ENCODE measurements at places on chromosomes 3 and 15.

DNA sequence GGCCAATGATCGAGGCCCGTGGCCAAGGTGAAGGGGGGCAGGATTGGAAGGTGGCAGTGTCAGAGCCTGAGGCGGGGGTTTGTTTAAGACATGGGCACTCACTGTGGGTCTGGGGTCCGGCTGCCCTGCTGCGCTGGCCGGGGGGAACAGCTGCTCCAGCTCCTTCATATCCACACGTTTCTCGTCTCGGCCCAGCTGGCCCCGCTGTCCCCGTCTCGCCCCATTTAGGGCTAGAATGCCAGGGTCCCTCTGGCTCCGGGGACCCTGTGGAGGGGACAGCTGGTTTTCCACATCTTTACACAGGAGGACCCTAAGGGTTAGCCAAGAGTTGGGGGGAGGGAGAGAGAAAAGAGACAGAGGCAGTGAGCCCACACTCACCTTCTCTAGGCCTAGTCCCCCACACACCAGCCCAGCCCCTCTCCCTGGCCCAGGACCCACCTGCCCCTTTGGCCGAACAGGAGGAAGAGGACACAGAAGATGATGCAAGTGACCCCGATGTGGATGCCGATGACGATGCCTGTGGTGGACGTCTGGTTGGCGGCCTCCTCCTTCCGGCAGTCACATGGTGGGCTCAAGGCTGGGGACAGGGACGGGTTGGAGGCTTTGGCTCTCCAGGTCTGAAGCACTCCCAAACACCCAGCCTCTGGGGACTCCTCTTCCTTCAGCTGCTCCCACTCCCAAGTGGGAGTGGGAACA, 25.0 kb downstream of the RNU5B-1 start:
- no peak for DNase-seq

- no peak for DNase-seq
Measured at GRCh38 chr3:140176526-140176925, 241.5 kb downstream of the CLSTN2 start.

GRCh38 chr3:4979428-4980228, at the start of gene BHLHE40:
Gene BHLHE40, plus strand, starts transcription at chr3:4979437. Its CDS starts 282 bp downstream, at chr3:4979719.
- DNase-seq, result no peak

DNA sequence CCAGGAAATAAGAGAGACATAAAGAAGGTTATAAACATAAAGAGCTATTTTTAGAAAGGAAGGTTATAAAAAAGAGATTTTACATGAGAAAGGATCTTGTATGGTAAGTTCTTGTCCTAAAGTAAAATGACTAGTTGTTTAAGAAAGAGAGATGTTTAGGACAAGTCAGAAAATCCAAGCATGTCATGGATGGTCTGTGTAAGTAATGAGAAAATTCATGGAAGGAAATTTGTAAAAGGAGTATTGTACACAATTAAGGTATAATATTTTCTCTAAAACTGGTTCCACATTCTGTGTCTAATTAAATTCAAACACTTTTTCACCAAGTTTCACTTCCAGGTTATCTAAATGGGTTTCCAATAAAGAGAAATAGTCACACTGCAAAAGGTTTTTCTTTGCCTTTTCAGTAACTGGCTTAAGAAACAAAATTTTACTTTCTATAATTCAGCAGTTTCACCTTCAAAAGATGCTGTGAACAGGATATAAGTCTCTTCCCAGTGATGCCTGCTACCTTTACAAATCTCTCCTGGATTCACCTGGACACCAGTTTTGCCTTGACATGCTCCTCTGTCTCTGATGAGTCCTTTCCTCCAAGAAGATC, 455.7 kb downstream of the ZIC1 start:
- no peak for DNase-seq

- no peak for DNase-seq
Measured at GRCh38 chr15:41502795-41503668, 9.4 kb downstream of the ITPKA start.

DNA sequence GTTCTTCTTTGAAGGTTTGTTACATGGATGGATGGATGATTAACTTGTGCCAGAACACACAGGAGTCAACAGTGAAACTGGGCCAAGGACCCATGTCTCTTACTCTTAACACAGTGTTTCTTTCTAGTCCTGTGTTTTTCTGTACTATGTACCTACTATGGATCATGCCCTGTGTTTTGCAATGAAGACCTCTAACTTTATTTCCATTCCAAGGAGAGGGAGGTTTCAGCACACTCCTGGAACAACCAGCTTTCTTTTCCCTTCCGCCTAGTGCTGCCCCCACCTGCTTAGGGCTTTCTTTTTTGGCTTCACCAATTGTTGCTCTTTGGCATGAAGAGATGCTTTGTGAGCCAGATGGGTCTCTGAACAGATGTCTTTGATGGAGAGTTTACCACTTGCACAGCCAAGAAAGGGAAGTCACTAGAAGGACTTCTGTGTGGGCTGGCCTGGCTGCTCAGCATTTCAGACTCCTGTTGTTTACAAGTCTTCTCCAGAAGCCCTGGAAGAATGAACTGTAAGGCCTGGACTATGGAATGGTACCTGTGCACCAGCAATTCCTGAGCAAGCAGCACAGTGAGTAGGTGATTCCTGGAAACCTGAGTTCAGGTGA, 44.5 kb downstream of the SNAPC5 start:
- no peak for DNase-seq

DNA sequence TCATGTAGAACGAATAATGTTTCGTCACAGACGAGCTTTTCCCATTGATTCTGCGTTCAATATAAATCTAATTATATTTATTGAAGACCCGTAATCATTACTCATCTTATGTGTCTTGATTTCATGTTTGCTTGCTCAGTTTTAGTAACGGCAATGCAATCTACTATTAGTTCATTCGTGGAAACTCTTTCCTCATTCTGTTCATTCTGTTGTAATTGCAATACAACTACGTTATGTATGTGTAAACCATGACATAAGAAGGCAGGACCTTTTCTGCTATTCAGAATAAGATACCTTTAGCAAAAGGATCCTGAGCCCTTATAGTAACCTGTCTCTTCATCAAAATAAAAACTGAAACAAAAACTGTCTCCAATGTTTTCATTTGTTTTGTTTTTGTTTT, 6.8 kb upstream of the ARRDC4 start:
- DNase-seq, result no peak

DNA sequence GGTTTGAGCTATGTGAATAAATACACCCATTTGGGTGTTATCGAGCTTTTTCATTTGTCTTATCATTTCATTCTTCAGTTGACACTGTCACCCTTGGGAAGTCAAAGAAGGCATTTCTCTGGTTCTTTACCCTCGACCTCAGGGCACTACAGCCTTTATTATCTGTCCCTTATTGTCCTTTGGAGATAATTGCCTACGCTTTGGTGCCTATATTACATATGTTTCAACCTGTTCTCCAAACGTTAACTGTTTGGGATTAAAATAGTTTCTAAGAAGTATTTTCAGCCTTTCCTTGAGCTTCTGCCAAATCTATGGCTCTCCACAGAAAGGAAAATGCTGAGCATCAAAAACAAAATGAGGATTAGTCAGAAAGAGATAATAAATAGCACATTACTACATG, 395.4 kb upstream of the ADAMTS9 start:
- no peak for DNase-seq

GRCh38 chr3:18302517-18302916, 122.6 kb downstream of the SATB1 start:
- no peak for DNase-seq

DNA sequence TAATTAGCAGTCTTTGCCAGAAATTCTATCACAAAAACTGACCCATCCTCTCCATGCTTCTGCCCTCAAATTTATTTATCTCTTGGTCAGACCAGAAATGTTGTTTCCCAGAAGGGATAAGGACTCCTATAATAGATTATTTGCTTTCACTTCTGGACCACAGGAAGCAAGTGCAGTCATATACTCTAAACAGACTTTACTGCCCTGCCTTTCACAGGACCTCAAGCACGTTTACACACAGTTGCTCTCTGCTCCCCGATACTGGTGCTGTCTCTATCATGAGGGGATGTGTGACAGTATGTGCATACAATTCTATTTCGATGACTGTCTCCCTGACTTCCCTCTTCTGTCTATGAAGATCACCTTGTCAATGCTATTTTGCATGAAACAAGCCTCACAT, 205.5 kb upstream of the TGFBR2 start:
- DNase-seq, result no peak

- DNase-seq, result no peak
Measured at GRCh38 chr15:60397772-60398445, at the start of gene ANXA2. Gene ANXA2, minus strand, starts transcription at chr15:60397986. Its CDS starts 11,911 bp downstream, at chr15:60386075.

- peak; percentile 0 for DNase-seq
Measured at GRCh38 chr3:29279806-29280205, 1.1 kb upstream of the RBMS3 start.

- no peak for DNase-seq
Measured at GRCh38 chr15:48718646-48719045, 73.1 kb upstream of the FBN1 start.

DNA sequence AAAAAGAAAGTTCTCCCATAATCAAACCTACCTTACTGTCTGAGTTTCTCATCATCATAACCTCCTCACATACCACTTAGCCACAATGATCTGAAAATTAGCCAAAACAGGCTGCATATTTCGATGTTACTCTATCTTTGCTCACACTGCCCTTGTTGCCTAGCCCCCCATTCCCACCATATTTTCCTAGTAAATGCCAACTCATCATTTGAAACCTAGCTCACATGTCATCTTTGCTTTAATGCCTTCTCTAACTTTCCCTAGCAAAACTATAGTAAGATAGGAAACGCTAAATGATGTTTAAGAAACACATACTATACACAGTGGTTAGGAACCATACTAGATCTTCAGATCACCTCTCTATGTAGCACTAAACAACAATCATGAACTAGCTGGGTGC, 64.9 kb downstream of the INO80 start:
- DNase-seq, result no peak

DNA sequence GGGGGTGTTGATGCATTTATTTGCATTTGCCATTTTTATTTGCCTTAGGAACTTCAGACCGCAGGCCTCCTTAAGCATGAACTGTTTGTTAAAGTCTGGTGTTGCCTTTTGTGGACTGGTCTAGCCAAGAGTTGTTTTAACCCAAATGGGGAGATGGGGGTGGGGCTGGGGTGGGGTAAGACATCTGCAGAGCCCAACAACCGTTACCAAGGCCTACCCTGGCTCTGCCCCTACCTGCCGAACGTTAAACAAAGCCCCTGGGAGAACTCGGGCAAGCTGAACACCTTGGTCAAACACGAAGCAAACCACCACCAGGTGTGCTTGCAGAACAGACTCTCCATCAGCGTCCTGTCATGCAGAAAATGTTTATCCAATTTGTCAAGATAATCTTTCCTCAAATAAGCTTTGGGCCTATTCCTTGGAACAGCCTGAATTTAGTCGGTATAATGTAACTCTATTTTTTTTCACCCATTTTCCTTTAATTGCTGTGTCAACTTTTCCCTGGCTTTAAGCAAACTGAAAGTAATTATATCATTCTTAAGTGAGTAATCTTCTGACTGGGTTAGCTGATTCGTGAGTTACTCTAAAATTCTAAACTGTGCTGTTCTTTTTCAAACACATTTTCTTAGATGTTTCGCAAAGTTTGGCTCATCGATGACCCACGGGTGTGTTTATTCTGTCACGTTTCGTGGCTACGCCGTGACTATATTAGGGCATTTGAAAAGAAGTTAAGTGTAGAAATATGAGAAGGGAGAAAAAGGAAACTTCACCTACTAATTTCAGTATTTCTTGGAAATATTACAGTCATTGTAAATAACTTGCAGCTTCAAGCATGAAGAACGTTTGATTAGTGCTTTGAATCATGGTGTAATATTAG, 127.6 kb downstream of the SOX2 start:
- DNase-seq, result no peak

GRCh38 chr3:117695321-117695720, 985.7 kb downstream of the TUSC7 start:
- no peak for DNase-seq

DNA sequence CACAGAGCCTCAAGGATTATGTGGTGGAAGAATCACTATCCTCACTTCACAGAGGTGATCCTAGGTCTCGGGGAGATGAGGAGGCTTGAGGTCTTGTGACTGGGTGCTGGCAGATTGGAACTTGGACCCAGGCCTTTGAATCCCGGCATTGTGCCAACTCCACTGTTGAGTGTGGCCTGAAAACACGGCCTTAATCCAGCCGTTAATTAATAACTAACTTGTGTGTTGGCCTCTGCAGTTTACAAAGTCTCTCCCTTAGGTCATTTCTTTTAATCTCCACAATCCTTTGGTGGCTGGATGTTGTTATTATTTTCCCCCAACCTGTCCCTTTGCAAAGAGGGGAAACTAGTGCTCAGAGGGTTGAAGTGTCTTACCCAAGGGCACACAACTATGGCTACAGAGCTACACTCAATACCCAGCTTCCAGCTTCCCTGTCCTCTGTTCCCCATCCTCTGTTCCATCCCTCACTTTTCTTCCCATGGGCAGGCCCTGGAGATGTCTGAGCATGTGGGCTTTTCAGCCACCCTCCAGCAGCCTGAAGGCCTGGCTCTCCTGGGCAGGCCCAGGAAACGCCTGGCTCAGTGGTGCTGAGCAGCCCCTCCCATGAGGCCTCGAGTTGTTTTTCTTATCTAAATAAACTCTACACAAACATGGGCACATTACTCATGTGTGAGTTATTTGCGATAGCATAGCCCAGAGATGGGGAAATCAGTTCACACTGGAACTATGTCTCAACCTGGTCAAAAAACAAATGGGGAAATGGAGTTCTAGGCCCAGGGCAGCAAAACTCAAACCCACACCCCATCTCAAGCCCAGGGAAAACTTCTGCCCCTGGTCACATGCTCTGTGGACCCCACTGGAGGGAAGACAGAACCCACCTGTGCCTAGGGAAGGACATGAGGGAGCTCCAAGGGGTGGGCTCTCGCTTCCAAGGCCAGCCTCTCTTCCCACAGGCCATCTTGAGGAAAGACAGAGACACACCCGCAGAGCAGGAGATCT, 16.8 kb upstream of the SMAD3 start:
- DNase-seq, result no peak

- no peak for DNase-seq
Measured at GRCh38 chr3:108110934-108111333, 20.1 kb upstream of the CD47 start.

- DNase-seq, result no peak
Measured at GRCh38 chr15:52805351-52806283, 15.5 kb upstream of the ONECUT1 start.

- DNase-seq, result no peak
Measured at GRCh38 chr3:87126321-87126720, 100.8 kb upstream of the CHMP2B start.

DNA sequence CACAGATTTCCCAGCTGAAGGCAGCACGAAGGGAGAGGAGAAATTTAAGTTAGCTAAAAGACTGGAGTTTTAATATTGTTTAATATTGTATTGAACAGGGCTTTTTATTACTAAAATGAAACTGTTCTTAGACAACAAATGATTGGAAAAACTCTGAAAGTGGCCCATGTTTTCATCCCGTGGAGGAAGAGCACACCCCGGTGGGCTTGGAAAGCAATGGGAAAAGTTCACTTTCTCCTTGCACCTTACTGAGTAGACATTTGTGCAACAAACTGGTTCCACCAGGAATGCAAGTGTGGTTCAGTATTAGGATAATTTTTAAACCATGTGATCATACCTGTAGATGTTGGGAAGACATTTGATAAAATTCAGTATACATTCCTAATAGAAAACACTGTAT, 8.2 kb upstream of the ESYT3 start:
- DNase-seq, result no peak

Data from nucleus accumbens (tissue), 56 donors.